ENCODE measurements at places on chromosomes 4 and X.

GRCh38 chr4:85807247-85807950 lies 332.4 kb downstream of the ARHGAP24 start:
- no peak for ATAC-seq

DNA sequence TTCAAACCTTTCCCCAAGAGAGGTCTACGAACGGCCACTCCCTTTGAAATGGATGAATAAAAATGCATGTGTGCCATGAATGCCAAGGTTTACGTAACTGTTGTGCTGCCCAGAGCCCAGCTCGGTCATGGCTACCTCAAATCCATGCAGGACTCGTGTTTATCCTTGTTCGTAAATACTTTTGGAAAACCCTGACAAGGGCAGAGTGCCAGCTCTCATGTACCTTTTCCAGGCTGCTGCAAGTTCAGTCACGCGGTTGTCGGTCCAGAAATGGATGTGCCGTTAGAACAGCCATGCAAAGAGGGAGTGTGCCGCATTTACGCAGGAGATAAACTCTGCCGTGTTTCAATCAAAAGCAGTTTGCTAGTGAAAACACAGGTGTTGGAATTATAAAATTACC lies 123.4 kb downstream of the AMELX start:
- ATAC-seq: no peak

DNA sequence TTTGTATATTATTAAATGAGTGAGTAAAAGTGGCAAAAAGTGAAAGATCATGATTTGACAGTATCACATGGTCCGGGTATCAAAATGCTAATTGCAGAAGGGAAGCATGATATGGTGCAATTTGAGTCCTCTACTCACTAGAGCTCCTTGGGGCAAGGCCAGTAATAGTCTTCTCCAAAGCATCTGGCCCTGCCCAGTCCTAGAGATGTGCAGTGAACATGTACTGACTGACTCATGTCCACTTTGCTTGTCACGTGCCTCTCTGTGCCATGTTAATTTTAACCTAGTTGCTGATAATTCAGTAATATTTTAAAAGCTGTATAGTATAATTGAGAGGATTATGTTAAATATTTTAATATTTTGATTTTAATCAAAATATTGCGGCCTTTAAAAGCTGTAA lies 54.6 kb upstream of the TENM3 start:
- ATAC-seq: no peak

- peak; percentile 18 for ATAC-seq
Measured at GRCh38 chrX:9464435-9465371, at the start of gene TBL1X. TSS of gene TBL1X (plus strand) at chrX:9465058. CDS start at chrX:9653587, 188,529 bp downstream.

DNA sequence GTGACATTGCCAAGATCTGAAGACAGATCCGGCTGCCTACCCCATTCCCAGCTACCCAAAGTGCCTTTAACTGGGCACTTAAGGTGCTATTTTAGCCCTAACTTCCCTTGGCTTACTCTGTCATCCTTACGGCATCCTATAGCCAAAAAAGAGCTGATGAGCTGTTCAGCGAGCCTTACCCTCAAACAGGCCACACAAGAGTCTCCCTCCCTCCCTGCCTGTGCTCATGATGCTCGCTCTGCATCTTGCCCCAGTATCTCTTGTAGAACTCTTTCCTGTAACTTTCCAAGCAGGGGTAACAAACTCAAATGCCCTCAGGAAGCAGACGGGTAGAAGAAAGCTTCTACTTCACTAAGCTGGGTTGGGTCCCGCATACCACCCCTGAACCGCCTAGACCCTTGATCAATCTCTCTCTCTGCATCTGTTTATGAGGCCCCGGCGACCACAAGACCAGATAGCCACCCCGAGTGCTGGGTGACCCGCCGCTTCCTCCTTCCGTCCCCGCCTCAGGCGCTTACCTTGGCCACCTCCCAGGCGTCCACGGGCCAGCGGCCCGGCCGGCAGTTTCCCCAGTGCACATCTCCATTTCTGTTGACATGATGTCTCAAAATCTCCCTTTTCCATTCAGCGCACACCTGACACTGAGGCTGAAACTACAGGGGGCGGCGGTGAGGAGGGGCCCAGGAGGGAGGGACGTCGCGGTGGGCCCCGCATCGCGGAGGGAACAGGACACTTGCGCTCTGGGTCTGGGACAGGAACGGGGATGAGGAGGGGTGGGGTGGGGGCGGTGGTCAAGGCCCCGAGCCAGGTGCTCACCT lies 663 bp downstream of the CXorf38 start:
- peak; percentile 40 for ATAC-seq

DNA sequence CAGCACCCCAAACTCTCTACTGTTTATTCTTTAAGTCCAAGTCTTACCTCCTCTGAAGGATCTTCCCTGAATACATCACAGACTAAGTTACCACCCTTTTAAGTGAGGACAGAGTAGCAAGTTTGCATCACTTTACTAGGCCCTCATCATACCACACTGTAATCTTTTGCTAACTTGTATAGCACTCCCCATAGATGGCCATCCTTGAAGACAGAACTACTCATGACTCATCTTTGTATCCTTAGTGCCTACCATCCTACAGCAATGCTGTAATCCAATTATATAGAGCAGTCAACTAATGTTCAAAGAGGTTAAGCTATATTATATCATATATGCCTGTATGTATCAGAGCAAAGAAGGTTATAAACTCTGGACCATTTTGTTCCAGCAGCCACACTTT lies 101.4 kb downstream of the ADAMTS3 start:
- ATAC-seq: no peak

DNA sequence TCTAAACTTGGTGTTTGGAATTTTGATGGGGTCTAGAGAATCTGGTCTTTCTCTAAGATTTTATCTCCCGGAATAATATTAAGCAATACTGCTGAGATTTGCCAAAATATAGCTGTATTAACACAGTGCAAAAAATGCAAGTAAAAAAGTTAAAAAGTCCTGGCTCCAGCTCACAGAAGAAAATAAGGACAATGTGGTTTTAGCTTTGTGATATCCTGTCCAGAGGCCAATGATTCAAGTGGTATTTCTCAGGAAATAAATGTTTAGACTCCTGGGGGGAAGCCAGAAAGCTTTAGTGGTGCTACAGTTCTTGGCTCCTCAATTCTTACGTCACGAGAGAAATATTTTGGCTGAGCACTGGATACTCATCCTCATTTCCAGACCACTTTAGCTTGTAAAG lies 40.9 kb upstream of the IL13RA2 start:
- ATAC-seq: no peak

DNA sequence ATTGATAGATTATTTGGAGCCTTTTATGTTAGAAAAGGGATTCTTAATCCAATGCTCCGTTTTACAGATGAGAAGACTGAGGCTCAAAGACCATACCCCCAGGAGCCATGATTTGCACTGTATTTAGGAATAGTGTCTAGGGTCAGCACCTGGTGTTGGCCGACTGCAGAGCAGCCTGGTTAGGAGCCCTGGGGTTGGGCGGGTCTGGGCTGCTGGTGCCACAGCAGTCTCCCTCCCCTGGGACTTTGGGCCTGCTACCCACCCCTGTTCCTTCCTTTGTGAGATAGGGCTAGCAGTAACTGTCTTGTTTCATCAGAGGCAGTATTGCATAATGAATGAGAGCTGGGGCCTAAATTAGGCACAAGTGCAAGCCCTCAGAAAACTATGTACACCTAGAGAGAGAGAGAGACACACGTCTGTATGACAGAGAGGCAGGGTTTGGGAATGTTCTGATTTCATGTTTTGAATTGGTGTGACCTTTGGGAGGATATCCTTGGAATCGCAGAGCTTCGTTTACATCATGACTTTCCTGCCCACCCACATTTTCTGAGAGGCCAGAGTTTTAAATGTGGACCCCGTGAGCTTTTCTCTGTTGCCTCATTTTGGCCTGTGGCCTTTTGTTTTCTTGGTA lies 111.7 kb downstream of the PTTG2 start:
- ATAC-seq: no peak

DNA sequence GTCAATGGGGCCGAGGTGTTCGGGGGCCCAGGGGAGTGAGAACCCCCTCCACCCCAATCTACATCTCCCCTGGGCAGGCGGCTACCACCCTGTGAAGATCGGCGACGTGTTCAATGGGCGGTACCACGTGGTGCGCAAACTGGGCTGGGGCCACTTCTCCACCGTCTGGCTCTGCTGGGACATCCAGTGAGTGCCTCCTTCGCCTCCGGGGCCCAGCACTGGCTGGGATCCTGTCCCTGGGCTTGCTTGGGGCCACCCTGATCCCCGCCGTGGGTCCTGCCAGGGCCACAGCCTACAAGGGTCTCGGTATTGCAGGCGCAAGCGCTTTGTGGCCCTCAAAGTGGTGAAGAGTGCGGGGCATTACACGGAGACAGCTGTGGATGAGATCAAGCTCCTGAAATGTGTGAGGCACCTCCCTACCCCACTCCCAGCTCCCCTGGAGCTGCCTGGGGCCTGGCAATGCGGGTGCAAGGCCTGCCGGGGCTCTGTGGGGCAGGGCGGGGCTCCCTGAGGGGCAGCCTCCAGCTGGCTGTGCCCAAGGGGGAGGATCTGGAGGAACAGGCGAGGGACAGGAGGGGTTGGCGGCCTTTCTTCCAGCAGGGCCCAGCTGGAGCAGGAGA lies 697 bp downstream of the SRPK3 start:
- peak; percentile 13 for ATAC-seq

DNA sequence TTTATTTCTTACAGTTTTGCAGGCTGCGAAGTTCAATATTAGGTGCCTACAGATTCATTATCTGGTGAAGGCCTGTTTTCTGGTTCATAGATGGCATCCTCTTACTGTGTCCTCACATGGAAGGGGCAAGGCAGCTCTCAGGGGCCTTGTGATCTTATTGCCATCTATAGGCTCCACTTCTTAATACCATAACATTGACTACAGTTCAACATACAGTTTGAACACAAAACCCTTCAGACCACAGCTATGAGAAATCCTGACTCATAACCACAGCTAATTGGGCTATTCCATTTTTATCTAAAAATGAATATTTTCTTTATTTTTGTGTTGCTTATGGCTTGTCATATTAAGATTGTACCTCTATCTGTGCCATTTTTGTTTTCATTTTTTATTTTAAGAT lies 72.3 kb downstream of the STAG2 start:
- peak; percentile 68 for ATAC-seq

GRCh38 chr4:185278716-185279115 lies 69.3 kb downstream of the SNX25 start:
- ATAC-seq: no peak

DNA sequence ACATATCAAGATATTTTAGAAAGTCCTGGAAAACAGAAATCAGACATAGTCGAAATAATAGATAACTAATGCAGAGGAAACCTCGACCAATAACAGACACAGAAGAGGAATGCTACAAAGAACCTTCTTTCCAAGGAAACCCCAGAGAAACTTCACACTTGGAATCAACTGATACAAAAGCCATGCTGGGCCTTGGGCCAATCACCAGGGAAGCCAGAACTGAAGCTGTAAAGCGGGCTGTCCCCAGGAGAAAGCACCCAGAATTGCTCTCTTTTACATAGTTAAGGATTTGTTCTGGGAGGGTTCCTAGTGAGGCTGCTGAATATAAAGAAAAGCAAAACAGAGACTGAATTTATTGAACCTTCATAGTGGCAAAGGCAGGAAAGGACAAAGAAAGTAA lies 100.5 kb downstream of the PRDM5 start:
- no peak for ATAC-seq

DNA sequence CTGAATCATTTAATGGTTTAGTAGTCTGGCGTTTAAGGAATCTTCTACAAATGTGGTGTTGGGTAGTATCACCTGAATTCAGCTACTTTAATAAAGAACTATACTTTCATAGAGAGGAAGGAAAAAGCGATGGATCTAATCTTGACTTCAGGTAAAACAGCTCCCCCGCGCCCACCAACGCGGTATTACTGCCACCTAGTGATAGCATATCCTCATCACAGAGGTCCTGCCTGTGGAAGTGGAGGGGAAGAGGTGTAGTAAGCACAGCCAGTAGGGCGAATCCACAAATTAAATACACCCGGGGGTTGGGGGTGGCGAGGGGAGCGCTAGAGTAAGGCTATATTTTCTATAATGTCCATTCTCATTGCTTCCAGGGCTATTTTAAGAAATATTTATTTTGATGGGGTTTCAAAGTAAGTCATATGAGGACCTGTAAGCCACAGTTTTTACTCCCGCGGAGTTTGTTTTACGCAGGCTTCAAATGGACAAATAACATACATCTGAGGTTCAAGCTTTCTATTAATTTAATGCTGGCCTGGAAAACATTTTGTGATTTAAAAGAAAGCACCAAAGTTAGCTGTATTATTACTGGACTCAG lies 8.3 kb upstream of the DAPP1 start:
- peak; percentile 95 for ATAC-seq

GRCh38 chr4:166519774-166520173 lies 646.7 kb downstream of the TLL1 start:
- ATAC-seq: no peak

GRCh38 chr4:62526671-62527070 lies 1326.5 kb downstream of the ADGRL3 start:
- no peak for ATAC-seq

- peak; percentile 51 for ATAC-seq
Measured at GRCh38 chrX:119682019-119682989, 10.7 kb downstream of the SEPTIN6 start.

DNA sequence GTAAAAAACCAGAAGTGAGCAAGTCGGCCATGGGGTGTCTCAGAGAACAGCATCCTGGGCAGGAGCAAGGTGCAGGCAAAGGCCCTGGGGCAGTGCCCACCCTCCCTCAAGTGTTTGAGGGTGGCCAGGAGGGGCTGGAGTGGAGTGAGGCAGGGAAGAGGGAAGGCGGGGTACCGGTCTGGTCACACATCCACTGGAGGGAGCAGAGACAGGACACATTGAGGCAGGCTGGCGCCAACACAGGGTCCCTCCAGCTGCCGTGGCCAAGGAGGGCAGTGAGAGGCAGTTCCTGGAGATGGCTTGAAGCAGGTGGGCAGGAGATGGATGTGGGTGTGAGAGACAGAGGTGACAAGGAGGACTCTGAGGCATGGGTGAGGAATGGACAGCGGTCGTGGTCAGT lies 20.3 kb upstream of the RNF4 start:
- no peak for ATAC-seq

GRCh38 chr4:175671491-175671934 lies 140.6 kb downstream of the GPM6A start:
- ATAC-seq: no peak

DNA sequence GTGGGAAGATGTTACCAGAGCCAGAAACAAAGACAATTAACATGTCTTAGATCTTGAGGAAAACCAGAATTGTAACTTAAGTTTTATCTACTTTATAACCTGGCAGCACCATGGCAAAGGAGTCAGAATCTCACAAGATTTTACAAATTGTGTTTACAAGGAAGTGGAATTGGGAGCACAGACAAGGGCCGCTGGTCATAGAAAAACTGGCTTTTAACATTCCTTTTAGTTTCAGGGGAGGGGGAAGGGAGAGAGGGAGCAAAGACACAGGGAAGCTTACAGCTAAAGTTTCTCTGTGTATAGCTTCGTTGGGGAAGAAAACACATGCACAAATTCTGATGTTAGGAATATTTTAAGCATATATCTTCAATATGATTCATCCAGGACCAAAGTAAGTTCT lies 10.3 kb upstream of the UGT2B11 start:
- ATAC-seq: no peak

Data from activated T-helper 17 cell treated with anti-CD3 and anti-CD28 coated beads, Interleukin-2, amount 50 U/mL, for 72 hours (primary cell).